ENCODE measurements at places on chromosomes 6 and 20.

GRCh38 chr6:143742070-143742954 is 64.5 kb downstream of the PHACTR2 start:
- DNase-seq: no peak

DNA sequence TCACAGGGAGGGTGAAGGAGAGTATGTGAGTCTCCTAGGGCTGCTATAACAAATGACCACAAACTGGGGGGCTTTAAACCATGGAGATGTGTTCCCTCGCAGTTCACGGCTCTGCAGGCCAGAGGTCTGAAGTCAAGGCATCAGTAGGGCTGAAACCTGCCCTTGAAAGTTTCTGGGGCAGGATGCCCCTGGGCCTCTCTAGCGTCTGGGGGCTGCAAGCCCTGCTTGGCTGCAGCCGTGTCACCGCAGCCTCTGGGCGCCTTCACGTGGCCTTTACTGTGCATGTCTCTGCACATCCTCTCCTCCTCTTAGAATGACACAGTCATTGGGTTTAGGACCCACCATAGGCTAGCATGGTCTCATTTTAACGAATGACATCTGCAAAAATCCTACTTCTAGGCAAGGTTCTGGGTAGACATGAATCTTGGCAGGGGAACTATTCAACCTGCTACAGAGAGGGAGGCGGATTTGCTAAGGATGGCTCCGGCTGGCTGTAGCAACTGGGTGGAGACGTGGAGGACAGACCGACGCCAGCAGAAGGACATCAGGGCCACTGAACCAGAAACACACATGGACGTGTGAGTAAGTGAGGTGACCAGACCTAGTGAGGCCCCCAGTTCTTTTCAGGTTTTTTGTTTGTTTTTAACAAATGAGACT is 58.6 kb downstream of the PHACTR3 start:
- DNase-seq: no peak

GRCh38 chr6:36000451-36000850 is 24.0 kb downstream of the SLC26A8 start:
- no peak for DNase-seq

GRCh38 chr6:52423971-52424381 is 3.8 kb downstream of the EFHC1 start:
- DNase-seq: no peak

DNA sequence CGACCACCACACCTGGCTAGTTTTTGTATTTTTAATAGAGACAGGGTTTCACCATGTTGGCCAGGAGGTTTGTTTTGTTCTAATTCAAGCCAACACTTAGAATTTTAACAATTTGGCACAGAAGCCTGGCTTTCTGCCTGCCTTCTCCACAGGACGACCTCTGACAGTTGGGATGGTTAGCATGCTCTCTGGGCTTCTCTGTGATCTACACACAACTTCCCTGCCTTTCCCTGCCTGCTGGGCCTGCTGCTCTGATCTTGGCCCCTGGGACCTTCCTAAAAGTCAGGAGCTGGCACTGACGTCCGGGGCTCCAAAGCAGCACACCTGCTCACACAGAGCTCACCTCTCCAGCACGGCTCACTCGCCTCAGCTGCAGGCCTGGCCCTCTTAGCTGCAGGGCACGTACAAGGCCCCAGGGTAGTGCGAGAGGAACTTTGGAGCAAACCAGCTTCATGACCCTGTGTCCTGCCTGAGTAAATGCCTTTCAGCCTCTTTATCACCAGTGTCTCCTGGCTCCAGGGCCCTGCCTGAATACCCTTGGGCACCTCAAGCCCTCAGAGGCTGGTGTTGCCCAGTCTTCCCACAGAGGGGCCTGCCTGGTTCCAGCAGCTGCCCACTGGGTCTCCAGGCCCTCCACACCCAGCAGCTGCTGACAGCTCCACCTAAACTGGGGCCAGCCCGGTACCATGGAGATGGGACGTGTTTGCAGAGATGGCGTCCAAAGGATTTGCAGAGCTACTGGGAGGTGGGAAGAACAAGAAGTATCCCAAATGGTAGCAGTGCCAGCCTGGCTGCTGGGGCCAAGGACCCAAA is 96.0 kb downstream of the PSMB1 start:
- DNase-seq: no peak

GRCh38 chr6:14129575-14129974 is 12.0 kb downstream of the CD83 start:
- DNase-seq: peak; percentile 85

- no peak for DNase-seq
Observed at GRCh38 chr6:156474507-156475120, 302.6 kb upstream of the ARID1B start.

DNA sequence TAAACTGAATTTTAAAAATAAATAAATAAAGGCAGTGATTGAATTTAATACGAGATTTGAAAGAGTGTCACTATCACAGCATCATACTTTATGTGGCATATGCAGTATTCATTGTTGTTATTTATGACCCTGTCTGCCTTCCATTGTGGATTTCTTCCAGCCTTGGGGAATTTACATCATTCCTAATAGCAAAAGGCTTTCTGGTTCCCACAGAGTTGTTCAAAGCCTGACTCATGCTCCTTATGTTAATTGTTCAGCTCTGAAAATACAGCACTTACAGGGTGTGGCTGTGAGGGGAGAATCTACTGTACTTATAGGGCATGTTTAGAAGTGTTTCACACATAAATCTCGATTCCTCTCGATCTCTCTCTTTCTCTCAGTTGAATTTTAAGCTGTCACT is 54.4 kb downstream of the JAG1 start:
- DNase-seq: no peak

DNA sequence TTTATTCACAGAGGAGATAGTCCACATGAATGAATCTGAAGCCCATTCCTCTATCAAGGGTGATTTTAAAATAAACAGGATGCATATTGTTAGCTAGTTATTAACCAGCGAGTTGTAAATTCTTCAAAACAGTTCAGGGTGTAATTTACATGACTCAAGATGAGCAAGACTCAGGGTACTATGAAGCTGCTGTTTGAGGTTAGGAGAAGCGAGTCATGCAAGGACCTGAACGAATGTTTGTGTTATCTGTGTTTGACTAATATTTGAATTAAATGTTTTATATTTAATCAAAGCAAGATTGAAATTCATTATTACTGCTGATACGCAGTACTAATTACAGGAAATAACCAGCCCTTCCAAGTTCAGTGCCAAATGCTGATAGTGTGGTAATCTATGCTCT is 191.1 kb downstream of the SAMD5 start:
- DNase-seq: no peak

- no peak for DNase-seq
Observed at GRCh38 chr6:80860107-80860506, 753.6 kb downstream of the BCKDHB start.

DNA sequence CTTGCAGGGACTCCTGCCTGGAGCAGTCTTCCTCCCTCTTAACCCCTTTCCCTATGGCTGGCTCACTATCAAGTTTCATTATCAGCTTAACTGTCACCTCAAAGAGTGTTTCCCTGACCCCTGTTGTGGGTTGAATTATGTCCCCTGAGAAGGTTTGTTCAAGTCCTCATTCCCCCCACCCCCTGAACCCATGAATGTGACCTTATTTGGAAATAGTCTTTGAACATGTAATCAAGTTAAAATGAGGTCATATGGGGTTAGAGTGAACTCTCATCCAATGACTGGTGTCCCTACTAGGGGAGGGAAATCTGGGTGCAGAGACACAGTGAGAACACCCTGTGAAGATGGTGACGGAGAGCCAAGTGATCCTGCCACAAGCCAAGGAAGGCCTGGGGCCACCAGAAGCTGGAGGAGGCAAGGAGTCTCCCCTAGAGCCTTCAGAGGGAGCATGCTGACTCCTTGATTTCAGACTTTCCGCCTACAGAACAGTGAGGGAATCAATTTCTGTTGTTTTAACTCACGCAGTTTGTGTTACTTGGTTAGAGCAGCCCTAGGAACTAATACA is 165.2 kb upstream of the TOP1 start:
- no peak for DNase-seq

DNA sequence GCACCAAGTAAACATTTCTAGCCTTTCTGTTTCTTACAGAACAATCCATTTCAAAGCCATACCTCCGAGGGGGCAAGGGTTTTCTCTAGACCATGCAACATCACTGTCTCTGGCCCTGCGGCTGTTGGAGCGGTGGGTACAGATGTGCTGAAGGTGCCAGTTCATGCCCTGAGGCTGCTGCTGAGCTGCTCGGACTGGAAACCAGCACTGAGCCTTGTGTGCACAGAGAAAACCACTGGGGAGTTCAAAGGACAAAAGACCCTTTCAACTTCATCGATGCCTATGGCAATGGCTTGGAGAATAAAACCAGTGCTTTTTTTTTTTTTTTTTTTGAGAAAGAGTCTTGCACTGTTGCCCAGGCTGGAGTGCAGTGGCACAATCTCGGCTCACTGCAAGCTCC is 93.3 kb upstream of the IYD start:
- DNase-seq: no peak

DNA sequence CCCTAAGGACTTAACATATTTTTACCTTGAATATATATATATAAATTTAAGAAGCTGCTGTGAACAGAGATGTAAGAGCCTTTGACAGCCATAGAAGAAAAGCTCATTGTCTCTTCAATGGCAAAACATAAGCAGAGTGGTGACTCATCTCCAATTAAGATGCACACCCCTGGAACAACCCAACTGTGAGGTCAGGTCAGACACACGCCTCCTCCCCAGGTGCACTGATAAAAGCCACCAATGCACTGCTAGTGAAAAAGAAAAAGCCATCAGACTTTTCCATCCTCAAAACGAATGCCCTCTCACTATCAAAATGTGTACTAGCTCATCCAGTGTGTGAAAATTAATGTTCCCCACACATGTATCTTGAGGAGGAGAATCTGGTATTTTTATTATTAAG is 100.1 kb downstream of the SMLR1 start:
- DNase-seq: no peak

DNA sequence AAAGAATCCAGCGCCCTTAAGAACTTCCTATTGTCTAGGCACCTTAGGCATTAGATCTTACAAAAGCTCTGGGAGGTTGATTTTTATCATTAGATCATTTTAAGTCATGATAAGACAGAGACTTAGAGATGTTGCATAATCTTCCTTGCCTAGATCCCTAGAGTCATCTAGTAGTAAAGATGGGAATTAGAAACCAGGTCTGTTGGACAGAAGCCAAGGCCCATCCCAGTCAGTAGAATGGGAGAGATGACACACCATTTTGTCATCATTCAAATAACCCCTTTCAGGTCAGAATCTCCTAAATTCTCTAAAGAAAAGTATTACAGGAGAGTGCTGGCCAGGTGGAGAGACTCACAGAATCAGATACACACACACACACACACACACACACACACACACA is 579.1 kb downstream of the BMP2 start:
- DNase-seq: no peak

DNA sequence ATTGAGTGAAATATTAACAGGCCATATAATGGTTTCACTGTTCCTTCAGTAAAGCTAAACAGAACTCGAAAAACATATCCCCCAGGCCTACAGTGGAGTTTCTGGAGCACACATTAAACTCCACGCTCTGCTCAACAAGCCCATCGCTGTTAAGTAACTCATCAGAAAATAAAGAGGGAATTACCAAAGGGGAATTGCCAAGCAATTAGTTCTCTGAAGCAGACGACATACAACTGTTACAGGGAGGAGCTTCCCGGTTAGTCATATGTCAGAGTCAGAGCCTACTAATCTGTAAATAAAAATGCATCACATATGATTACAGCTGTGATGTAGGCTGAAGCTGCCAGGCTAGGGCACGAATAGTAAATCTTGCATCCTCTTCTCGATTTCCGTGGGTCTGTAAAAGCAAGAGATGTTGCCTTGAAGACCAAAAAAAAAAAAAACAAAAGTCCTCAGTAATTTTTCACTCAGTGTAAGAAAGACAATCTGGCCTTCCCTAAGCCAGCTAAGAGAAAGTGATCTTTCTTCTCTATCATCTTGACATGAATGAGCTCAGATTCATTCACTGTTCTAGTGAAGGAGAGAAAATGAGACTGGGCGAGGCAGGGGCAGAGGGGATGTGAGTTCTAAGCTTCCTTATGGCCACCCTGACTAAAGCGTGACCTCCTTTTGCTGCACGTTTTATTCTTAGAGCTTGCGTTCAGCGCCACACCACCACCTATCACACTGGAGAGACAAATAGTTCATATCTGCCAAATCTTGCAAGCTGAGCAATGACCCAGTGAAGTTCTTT is 13.8 kb downstream of the ATXN1 start:
- no peak for DNase-seq

DNA sequence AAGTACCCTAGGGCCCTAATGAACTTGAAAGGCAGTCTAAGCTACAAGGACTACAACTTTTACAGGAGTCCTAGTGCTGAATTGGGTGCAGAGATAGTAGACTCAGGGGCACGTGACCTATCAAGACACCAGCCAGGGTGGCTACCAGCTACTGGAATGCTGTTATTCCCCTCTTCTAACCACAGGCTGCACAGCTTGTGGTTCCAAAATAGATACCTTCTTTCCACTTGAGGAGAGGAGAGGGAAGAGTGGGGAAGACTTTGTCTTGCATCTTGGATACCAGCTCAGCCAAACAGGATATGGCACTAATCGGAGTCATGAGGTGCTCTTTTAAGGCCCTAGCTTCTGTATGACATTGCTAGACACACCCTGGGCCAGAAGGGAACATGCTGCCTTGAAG is 60.0 kb upstream of the MTRF1L start:
- no peak for DNase-seq

Measured in hematopoietic multipotent progenitor cell treated with erythropoietin and hydrocortisone succinate and interleukin-3 and kit ligand, for 6 days (in vitro differentiated cells).